Aorta (tissue), 5 donors: ENCODE measurements at places on chromosomes 1 and 21. TPM values are rescaled to one million over a fixed set of nuclear protein-coding genes. Genes with fewer than 3 reads are reported as not detected.

GRCh38 chr1:164779376-164779775 is 220.4 kb downstream of the PBX1 start:
- no peak for DNase-seq

DNA sequence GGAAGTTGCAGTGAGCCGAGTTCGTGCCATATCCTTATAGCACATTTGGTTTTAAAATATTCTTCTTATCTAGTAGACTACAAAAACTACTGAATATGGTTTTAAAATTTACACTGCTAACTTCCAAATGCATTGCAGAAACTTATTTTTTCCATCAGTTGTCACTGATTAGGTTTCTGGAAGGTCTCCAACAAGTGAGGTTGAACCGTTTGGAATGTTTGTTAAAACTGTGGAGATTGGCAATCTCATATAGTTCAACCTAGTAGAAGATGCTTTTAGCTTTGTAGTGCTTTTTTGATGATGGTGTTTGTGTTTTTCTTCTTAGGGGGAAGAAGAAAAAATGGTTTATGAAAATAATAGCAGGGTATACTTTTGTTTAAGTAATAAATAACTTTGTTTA is 12.9 kb downstream of the CENPF start:
- no peak for DNase-seq

DNA sequence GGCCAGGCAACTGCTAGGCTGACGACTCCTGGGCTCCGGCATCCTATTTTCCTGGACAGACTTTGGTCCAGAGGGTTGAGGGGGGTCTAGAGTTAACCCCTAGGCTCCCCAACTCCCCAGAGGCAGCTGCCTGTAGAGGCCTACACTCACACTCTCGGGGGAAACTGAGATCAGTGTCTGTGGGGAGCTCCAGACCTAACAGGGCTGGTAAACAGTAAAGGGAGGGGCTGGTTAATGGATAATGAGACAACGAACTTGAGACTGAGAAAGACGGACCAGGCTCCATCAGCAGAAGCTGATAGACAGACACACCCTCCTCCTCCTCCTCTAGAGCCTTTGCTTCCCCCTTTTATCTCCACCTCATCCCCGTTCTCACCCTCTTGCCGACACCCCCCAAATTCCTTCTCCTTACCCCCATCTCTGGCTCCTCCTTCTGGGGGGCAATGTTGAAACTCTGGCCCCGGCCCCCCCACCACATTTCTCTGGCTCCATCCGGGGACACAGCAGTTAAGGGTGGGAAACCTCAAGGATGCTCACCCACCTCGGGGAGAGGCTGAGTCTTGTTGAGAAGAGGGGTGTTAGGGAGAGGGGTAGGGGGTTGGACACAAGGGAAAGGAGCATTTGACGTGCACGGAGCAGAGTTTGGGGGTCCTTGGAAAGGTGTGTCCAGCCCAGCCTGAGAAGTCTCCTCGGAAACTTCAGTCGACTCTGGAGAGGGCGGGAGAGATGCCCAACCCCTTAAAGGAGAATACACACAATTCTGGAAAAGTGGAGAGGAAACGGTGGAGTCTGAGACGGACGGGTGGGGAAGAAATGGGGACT is at the start of gene MTMR11:
Gene MTMR11 (minus strand): TSS at position 710 of the 822 bp plus-strand sequence. CDS start 232 bp downstream, at position 478.
- no peak for DNase-seq

GRCh38 chr1:93002781-93003180 is 41.5 kb upstream of the DIPK1A start:
- DNase-seq = no peak

DNA sequence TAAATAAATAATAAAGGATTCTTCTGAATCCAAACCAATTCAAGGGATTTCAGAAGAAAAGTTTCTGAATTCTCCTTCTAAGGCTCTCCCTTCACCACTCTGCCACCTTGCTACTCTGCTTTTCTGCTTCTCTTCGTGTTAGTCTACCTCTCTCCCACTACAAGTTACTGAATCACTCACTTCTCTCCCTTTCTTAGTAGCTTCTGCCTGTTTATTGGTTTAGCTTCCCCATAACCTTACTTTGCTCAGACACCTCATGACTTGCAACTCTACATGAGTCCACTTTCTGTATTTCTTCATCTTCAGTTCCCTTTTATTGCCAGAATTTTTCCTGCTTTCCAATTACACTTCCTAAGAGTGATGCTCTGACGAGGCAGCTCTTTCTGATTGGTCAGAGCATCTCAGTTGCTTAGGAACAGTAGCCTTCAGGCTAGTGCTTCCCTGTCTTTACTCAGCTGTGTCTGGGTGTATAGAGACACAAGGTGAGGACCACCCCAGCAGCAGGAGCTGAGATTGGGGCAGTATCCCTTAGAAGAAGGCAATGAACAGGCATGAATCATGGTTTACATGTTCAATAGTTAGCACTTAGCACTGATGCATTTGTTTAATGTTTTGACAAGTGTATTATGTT is 144.6 kb downstream of the SLC30A10 start:
- DNase-seq = no peak

- DNase-seq = no peak
Observed at GRCh38 chr1:221562542-221563475, 179.1 kb downstream of the DUSP10 start.

DNA sequence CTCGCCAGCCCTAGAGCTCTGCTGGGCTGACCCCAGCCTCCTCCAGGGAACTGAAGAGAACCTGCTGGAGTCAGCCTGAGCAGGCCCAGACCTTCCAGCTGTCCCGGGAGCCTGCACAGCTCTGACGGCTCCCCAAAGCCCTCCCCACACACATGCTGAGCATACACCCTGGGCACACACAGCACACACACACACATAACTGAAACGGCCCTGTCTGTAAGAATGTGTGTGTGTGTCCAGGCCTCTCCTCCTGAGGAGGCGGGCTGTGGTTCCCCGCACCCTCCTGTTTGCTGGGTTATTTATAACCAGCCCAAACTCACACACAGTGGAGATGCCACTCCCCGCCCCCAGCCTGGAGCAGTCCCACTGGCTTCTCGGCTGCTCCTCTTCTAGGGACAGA is 20.2 kb downstream of the SDC3 start:
- peak; percentile 91 for DNase-seq

GRCh38 chr1:116931016-116931918 is 21.6 kb downstream of the PTGFRN start:
- no peak for DNase-seq

GRCh38 chr21:43333298-43334062 is 93.5 kb downstream of the SIK1 start:
- no peak for DNase-seq

DNA sequence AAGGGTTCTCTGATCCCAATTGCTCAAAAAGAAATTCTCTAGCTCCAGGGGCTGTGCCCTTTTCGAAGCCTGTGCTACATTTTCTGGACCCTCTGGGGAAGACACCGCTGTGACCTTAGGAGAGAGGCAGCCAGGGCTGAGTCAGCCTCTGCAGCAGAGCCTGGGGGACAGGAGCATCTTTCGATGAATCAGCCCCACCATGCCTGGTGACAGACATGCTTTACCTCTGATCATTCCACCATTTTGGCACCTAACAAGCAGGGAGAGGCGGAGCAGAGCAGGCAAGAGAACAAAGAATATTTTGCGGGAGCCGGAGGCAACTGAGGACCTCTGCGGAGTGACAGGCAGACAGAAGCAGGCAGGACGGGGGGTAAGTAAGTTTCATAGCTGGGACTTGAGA is 84.9 kb downstream of the VWA5B1 start:
- DNase-seq = no peak

- DNase-seq = no peak
Observed at GRCh38 chr1:87399264-87399663, 70.6 kb downstream of the LMO4 start.

- no peak for DNase-seq
Observed at GRCh38 chr1:84277343-84278059, 24.0 kb upstream of the SAMD13 start.

DNA sequence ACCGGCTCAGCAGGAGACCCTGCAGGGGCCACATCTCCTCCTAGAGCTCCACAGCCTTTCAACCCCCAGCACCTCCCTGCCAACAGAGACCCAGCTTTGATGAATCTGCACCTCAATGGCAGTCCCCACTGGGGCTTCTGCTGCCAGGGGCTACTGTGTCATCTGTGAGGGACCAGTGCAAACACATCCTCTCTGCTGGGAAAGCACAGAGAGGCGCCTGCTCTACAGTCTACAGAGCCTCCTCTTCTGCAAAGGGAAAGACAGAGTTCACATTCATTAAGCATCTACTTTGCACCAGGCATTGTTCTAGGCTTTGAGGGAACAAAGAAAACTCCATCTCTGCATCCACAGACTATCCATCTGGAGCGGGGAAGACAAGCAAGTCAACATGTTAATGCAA is 125.8 kb downstream of the CAPN8 start:
- no peak for DNase-seq

DNA sequence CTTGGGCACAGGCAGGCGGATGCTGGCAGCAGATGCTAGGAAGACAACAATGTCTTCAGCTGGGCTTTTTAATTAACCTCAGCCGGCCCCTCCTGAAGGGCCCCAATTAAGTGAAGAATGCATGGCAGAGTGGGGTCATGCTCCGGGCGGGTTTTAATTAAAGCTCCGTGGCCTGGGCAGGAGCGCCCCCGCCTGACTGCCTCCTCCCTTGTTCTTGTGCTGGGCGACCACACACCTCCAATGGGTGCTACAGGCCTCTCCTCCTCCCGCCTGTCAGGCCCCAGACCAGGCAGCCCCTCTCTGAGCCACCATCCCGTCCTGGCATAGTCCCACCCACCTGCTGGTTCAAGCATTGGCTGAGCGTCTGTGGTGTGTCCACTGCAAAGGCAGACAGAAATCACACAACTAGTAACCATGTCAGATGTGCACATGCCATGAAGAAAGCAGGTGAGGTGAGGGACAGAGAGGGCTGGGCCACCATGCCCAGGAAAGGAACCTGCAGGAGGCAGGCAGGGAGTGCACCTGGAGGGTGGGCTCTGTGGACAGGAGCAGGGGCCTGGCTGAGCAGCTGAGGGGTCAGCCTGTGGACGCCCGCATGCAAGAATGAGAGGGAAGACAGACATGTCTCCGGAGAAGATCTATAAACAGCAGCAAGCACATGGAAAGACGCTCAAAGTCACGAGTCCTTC is 8.5 kb upstream of the ARF1 start:
- DNase-seq = no peak

DNA sequence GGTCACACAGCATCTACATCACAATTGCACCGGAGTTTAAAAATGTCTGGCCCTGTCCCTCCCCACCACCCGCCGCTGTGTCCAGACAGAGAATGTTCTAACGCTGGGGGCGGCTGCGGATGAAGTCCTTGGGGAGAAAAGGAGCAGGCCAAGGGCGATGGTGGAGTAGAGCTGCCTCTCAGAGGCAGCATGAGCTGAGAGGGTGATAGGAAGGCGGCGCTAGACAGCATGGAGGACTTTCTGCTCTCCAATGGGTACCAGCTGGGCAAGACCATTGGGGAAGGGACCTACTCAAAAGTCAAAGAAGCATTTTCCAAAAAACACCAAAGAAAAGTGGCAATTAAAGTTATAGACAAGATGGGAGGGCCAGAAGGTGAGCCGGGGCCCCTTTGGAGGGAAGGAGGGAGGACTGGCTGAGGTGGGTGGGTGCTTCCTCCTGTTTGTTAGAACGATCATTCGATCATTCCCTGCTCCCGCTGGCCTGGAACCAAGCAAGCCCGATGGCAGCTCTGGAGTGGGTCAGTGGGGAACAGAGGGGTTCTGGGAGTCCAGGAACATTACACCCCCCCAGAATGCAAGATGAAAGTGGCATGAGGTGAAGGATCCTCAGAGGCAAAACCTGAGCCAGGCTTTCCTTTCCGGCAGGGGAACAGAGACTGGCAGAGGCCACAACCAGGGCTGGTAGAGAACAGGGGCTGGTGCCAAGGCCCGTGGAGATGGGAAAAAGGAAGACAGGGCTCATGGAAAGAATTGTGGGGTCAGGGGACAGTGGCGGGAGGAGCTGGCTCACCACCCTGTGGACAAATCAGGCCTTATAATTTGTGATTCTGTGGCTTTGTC is at the start of the genes FAM229A and TSSK3:
Gene FAM229A (minus strand): TSS at position 12 of the 840 bp plus-strand sequence. CDS start 394 bp downstream, outside the sequence.
Gene TSSK3 (plus strand): TSS at position 66 of the 840 bp plus-strand sequence. CDS start 163 bp downstream, at position 229.
- DNase-seq = no peak

DNA sequence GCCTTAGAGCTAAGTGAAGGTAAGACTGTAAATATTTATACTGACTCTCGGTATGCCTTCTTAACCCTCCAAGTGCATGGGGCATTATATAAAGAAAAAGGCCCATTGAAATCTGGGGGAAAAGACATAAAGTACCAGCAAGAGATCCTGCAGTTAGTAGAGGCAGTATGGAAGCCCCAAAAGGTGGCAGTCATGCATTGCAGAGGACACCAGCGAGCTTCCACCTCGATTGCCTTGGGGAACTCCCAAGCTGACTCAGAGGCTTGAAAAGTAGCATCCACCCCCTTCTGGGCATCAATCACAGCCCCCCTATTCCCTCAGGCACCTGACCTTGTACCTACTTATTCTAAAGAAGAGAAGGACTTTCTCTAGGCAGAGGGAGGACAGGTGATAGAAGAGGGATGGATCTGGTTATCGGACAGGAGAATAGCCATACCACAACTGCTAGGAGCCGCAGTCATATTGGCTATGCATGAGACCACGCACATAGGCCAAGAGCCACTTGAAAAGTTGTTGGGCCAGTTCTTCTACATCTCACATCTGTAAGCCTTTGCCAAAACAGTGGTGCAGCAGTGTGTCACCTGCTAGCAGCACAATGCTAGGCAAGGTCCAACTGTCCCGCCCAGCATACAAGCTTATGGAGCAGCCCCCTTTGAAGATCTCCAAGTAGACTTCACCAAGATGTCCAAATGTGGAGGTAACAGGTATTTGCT is 19.4 kb downstream of the PLA2G2F start:
- DNase-seq = no peak

GRCh38 chr21:23822760-23823159 is 1784.5 kb downstream of the MRPL39 start:
- no peak for DNase-seq

DNA sequence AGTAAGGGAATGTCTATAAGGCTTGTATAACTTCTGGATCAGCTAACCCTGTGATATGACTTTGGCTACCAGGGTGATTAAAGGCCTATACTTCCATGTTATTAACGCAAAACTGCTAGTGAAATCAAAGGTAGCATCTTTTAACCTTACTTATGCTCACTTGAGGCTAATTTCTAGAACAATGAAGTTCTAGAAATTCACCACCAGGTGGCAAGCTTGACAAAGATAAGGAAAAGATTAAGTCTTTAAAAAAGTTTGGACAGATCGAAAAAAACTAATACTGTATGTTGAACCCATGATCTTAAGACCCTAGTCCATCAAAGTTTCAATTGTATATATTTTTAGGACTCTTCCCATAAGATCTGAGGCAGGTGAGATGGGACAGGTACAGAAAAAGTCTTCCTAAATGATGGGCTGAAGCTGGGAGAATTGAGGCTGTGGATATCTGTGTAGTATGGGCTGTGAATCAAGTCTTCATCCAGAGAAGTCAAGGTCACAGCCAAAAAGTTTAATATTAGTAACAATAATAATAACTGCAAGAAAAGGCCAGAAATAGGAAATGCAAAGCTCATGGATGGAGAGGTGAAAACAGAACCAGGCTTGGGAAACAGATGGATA is 18.8 kb downstream of the KYAT3 start:
- DNase-seq = no peak

GRCh38 chr1:234836776-234837357 is 226.9 kb upstream of the IRF2BP2 start:
- DNase-seq = no peak

SPATA21 gene
- not detected for total RNA-seq

G0S2 gene
- 21.3 TPM for total RNA-seq

ZNF648 gene
- not detected for total RNA-seq

SELE gene
- total RNA-seq = 38.8 TPM

B3GALT5 gene
- total RNA-seq = 0.39 TPM

KANK4 gene
- total RNA-seq = 0.42 TPM

GBP1 gene
- total RNA-seq = 62.6 TPM

GBP5 gene
- total RNA-seq = 7.9 TPM

OBSCN gene
- total RNA-seq = 5.9 TPM

CRABP2 gene
- total RNA-seq = 3.8 TPM

ARMH1 gene
- 6.7 TPM for total RNA-seq

SPRR3 gene
- 0.75 TPM for total RNA-seq

TSPAN1 gene
- total RNA-seq = 3.2 TPM

STYXL2 gene
- total RNA-seq = 7.1 TPM

PTCH2 gene
- 6.3 TPM for total RNA-seq
